ENCODE measurements at places on chromosomes 2 and 18.

DNA sequence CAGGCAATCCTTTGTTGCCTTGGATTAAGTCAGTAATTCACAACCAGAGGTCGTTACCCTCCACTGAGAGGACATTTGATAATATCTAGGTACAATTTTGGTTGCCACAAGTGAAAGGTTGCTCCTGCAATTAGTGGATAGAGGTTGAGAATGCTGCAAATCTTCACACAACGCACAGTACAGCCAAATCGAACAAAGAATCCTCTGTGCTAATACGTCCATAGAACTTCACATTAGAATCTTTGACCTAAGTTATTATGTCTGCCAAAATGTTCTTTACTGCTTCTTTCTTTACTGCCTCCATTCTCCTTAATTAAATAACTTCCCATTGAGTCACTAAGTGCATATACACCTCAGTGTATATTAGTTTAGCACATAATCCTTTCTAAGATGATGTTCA is 879.5 kb downstream of the TRIB2 start:
- no peak for DNase-seq

DNA sequence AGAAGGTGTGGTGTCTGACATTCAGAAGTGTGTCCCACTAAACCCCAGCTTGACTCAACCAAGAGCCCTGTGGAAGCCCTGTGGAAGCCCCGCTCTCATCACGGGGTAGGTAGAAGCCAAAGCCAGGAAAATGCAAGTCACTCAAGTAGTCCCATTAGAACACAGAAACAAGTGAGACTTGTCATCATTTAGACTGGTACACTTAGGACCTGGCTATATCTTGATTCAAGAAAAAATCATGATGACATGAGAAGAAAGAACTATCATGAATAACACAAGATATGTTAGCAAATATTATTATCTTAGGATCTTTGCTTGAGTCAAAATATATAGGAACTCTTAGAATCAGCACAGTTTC is 28.2 kb upstream of the SULT1C4 start:
- no peak for DNase-seq

GRCh38 chr2:12883906-12884305 is 167.2 kb downstream of the TRIB2 start:
- no peak for DNase-seq

DNA sequence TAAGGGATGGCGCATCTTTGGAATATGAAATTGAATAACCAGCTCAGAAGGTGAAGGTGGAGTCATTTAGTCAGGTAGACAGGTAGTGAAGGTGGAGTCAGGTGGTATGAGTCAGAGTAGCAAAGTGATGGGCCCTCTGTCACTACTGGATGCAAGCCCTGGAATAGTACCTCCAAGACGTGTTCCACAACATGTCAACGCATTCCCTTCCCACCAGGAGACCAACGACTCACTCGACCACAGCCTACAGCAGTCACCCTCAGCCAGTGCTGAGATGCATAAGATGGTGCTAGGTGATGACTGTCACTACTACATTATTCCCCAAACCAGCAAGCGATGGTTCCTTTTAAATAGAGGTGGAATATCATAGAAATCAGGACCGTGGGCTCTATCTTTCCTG is 6.8 kb downstream of the CPLX4 start:
- DNase-seq: no peak

DNA sequence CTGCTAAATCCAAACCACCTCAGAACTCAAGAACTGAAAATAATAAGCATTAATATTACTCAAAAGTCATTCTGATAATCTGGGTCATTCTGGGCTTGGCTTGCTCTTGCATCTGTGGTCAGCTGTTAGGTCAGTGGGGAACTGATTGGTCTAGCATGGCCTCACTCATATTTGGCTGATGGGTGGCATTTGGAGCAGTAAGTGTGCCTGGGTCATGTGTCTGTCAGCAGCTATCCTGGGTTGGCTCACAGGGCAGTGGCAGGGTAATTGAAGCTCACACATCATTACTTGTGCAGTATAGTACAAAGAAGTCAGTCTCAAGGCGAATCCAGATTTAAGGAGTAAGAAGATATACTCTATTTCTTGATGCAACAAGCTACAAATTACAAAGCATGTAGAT is 9.6 kb downstream of the RPL37A start:
- no peak for DNase-seq

- DNase-seq: no peak
These were observed 28.2 kb downstream of the LPIN2 start for GRCh38 chr18:2984703-2985261.

GRCh38 chr2:71937396-71937795 is 210.3 kb downstream of the CYP26B1 start:
- DNase-seq: no peak

DNA sequence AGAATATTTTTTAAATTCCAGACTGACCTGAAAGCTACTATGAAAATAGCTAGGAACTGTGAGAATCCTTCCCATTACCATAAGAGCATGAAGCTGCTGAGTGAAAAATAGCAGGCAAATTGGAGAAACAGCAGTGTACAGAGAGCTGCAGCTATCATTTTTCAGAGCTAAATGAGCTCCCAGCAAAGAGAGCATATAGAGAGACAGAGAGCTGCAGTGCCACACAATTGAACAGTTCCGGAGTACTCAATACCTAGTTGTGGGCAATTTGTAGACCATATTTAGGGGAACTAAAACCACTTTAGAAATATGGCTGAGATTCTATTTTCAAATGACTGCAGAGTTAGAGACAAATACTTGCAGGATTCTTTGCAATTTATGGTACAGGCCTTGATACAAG is 645.3 kb downstream of the STK39 start:
- DNase-seq: no peak

DNA sequence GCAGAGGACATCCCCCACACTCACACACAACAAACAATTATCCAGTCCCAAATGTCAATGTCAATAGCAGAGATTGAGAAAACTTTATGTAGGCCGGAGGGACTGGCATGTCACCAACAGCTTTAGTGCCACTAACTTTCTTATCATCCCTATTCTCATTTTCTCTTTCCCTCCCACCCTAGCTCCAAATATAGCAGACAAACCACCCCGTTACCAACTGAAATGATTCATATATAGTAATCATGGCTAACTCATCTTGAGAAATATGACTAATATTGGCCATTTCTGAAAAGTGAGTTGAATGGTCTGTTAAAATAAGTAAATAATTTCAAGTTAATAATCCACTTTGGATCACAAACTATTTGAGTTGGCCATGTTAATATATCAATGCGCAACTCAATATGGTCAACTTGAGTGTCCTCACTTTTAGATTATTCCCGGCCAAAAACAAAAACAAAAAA is 242.1 kb upstream of the RND3 start:
- DNase-seq: no peak

- no peak for DNase-seq
These were observed 8.0 kb downstream of the TUBA3E start for GRCh38 chr2:130190237-130190636.

DNA sequence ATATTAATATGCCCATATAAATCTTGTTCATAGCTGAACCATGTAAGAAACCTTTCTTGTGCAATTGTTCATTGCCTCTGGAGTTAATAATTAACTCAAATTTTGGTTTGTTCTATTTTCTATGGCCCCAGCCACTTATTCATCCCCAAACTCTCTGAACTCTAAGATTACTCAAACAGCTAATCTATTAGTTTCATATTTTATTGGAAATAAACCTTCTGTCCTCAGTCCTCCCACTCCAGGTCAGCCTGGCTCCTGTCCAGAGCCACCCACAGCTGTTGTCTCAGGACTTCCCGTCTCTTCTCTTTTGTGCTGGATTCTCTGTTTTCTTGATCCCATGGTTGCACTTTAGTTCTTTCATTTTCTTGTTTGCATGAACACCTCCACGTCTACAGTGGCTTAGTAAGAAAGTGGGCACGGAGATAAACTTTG is 4.4 kb upstream of the RNF103 start:
- no peak for DNase-seq

DNA sequence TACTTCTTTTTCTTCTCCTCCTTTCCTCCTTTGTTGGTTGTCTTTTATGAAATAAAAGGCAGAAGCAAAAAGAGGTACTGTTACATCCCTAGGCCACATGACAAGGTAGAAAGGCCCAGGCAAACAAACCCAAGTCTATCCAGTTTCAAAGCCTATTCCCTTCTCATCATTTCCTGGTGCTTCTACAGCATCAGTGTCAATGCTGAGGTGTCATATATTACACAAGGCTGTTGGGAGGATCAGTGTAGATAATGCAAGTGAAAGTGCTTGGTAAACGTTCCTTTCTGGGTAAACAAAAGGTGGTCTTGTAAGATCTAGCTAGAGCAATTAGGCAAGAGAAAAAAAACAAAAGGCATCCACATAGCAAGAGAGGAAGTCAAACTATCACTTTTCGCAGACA is 64.9 kb downstream of the EVA1A start:
- no peak for DNase-seq

GRCh38 chr2:118121986-118122524 is 33.8 kb downstream of the INSIG2 start:
- no peak for DNase-seq

DNA sequence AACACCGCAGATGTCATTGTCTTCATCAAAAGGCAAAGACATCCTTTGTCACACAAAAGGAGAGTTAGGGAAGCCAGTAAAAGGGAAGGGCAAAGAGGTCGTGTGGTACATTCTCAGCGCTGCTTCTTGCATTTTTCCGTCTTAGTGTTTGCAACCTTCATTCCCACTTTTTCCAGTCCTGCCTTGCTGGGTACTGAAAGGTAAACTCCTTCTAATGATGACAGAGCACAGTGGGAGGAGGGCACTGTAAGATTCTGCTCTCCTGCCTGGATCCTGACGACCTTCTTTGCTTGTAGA is 424.3 kb upstream of the MEX3C start:
- DNase-seq: no peak

- no peak for DNase-seq
These were observed 5.5 kb downstream of the CYRIA start for GRCh38 chr2:16660114-16660513.

- DNase-seq: no peak
These were observed 823 bp downstream of the PARD3B start for GRCh38 chr2:204545861-204546735.

DNA sequence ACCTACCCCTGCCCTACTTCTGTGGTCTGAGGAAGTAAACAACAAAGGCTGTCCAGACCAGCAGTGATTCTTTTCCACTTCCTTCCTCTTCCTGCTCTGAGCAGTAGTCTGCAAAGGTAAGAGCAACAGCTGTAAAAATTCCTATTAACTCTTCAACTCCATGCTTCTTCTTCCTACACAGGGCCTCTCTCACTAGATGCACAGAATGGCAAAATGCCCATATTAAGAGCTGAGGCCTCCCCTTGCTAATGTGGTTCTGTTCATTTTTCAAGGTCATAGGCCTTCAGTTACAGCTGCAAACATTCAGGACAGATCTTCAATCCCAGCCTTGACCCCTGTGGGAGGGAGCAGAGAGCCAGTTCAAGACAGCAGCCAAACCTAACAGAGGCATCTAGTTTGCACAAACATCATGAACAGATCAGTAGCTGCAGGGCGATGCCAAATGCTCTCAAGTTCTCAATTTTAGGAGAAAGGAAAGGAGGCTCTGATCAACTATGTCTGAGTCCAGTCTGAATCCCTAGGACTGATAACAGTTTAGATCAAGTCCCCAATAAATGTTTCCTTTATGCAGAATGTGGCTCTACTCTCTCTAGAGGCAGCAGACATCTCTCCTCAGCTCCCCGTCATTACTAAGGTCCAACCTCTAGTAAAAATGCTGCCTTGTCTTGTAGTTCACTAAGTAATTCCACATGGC is 20.9 kb downstream of the SLC40A1 start:
- DNase-seq: no peak

- DNase-seq: no peak
These were observed 57.5 kb downstream of the TANK start for GRCh38 chr2:161217597-161218185.

GRCh38 chr18:7562491-7562890 is 4.6 kb upstream of the PTPRM start:
- DNase-seq: no peak

DNA sequence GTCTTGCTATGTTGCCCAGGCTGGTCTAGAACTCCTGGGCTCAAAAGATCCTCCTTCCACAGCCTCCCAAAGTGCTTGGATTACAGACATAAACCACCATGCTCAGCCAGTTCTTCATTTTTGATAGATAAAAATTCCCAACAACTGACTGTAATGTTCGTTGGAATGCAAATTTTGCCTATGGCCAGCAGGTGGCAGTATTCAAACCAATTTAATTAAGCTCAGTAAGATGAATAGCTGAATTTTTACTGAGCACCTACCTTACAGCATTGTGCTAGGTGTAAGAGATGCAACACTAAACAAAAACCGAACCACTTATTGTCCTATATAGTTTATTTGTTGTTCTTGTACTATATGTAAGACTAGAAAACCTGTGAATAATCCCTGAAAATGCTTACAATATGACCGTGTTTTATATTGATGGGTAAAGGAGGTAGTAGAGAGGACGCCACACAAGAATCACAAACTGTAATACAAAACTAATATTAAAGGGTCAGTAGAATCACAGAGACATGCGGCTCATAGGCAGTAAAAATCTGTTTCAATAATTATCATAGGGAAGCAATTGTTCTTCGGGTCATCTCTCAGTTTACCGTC is 8.2 kb upstream of the TMEM182 start:
- no peak for DNase-seq

DNA sequence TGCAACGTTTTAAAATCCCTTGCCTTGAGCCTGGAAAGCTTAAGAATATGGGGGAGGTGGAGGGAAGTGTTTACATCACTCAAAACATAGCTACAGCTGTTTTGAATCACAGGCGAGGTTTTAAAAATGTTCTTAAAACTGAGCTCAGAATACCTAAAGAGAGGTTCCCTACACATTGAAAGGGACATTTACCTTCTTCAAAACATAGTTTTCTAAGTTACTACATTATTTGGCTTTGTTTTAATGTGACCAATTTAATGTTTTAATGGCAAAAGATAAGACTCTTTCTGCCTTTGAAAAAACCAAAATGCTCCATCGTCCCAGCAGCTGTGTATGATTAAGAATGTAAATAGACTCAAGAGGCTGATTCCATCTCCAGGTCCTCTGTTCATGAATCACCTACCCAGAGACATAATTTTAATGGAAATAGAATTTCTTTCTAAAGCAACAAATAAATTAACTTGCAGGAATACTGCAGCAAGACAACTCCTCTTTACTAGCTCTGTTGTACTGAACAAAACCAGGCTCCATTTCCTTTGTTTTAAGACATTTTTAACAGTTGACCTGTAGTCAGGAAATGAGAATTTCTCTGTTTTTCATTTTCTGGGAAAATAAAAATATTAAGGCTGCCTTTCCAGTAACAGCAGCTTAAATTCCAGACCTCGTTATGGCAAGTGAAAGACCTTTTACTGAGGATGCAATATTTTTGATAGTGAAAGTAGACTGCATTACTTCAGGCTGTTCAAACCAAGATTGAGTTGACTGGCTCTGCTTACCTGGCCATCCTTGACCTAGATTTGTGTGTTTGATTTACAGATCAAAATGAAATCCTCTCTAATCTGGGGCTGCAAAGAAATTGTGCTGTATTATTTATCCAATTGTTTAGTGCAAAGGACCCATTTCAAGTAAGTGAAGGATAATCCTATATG is 33.7 kb upstream of the WDR75 start:
- no peak for DNase-seq

Measured in activated T-helper 1 cell treated with Interleukin-2 at 50 U/mL for 16 hours (primary cell).